ENCODE measurements at places on chromosomes 1 and 21. TPM values are rescaled to one million over a fixed set of nuclear protein-coding genes. Genes with fewer than 3 reads are reported as not detected.

NPHS2 gene
- total RNA-seq = not detected

NCDN gene
- total RNA-seq = 28.6 TPM

DRAXIN gene
- not detected for total RNA-seq

OR2L13 gene
- total RNA-seq = 0.36 TPM

GRCh38 chr1:201375169-201375568, 2.3 kb downstream of the TNNT2 start:
- no peak for DNase-seq

GRCh38 chr1:89673251-89673650, 40.3 kb downstream of the LRRC8C start:
- DNase-seq = no peak

DNA sequence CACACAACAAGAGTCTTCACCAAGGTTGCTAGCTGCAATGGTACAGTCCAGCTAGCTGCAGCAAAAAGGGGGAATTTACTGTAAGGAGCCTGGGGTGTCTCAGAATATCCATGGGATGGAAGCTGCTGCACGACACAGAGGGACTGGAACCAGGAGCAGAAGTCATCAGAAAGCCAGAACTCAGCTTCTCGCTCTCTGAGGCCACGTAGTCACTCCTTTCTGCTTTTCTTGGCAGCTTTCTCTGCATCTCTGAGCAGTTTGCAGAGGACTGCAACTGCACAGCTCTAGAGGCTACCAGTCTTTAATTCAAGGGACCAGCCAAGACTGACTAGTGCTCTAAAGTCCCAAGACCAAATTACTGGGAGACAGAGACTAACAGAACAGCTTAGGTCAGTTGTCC, 27.0 kb upstream of the IL10 start:
- DNase-seq = no peak

GRCh38 chr1:79532555-79532954, 526.0 kb upstream of the ADGRL4 start:
- DNase-seq = no peak

- DNase-seq = no peak
Observed at GRCh38 chr1:145991735-145992412, 4.5 kb downstream of the TXNIP start.

GRCh38 chr1:2603521-2604155, 17.1 kb downstream of the PRXL2B start:
- DNase-seq = no peak

SPRR5 gene
- total RNA-seq = not detected

GRCh38 chr21:32276671-32277070, 2.2 kb downstream of the MIS18A start:
- no peak for DNase-seq

GRCh38 chr1:162029157-162029556, 5.5 kb upstream of the OLFML2B start:
- no peak for DNase-seq

GRCh38 chr21:42691901-42692559, 38.6 kb downstream of the PDE9A start:
- no peak for DNase-seq

OR10J1 gene
- not detected for total RNA-seq

DNA sequence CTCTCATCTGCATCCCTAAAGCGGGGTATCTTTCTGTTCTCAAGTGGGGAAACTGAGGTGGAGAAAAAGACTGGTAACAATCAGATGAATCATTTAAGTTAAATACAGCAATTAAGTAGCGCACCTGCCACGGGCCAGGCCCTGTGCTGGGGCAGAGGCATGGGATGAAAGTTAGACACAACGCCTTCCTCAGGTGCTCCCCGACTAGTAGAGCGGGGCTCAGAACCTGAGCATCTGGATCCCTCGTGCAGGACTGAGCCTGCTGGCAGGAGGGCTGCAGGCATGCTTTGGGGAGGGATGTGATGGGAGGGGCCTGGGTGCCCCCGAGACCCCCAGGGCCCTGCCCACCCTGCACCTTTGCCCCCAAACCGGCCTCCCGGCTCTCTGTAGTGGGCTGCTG, 14.9 kb upstream of the KCNC4 start:
- no peak for DNase-seq

DNA sequence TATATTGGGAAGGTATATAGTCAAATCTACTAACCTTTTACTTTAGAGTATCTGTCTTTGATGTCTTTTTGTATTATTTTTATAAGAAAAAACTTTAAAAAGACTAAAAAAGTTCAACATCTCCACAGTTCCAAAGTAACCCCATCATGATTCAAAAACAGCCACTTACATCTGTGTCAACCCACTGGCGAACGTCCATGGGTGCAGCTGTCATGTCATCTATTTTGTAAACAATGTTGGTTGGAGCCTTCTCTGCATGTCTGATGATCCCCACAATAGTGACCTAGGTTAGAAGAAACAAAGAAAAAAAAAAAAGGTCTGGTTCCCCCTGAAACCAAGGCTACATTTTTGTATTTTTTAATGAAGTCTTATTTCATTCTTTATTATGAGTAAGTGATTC, 28.0 kb upstream of the SMPDL3B start:
- no peak for DNase-seq

- no peak for DNase-seq
Observed at GRCh38 chr21:29637134-29637533, 302.7 kb downstream of the GRIK1 start.

RYR2 gene
- total RNA-seq = 0.49 TPM

ZBTB21 gene
- total RNA-seq = 27.3 TPM

DNA sequence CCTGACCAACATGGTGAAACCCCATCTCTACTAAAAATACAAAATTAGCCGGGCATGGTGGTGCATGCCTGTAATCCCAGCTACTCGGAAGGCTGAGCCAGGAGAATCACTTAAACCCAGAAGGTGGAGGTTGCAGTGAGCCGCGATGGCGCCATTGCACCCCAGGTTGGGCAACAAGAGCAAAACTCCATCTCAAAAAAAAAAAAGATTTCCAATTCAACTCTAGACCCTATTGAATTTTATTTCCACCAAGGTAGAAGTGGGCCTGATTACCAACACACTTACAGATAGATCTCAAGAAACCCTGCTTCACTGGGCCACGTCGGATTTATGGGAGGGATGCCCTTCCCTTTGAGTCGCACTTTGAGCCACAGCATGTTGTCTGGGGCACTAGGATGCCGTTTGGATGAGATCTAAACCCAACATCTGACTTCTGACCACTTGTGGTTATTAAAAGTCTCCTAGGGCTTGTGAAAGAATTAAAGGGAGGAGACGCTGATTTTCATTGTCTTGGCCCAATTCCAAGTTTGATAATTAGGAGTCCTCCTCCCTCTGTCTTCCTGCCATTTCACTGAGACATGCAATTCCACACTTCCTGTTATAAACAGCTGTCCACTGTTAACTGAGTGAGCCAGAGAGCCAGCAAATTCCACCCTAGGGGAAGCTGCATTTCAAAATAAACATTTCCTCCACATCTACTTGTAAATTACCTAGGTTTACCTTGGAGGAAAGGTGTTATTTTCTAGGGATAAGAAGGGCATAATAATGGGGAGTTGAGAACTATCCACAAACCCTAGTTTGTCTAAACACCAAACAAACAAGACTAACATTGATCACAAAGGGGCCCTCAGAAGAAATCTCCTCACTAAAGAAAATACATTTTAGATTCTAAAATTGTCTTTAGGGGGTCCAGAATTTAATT, 5.2 kb upstream of the RERE start:
- no peak for DNase-seq

DNA sequence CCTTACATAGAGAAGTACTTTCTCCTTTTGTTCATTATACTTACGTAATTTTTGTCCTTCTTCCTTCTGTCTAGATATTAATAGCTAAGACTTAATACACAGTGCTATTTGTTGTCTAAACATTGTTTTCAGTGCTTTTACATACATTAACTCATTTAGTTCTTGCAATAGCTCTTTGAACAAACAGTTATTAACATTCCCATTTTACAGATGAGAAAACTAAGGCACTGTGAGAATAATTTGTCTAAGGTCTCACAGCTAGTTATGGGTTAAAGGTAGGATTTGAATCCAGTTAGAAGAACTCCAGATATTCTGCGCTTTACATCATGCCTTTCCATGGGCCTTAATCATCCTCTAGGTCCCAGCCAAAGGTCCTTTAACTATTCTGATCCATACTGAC, 19.6 kb downstream of the CCDC17 start:
- DNase-seq = no peak

DNA sequence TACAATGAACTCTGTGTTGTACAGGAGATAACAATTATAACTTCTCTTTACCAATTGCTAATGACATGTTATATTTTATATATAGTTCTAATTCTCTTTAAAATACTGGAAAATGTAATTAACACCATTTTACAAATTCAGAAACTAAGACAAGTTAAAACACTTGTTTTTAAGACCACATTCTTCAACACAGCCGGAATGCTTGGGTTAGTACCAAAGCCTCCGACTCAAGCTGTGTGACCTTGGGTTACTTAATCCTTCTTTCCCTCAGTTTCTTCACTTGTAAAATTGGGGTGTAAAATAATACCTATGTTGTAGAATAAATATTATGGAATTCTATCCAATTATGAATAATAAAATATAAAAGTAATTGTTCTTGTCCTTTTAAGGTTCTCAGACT, 378.7 kb downstream of the USH2A start:
- DNase-seq = no peak

GRCh38 chr1:117375327-117375726, 8.1 kb downstream of the MAN1A2 start:
- DNase-seq = no peak

BCAN gene
- total RNA-seq = 0.27 TPM

- DNase-seq = peak; percentile 61
Observed at GRCh38 chr1:155175281-155175926, 1.8 kb downstream of the TRIM46 start.

GSTM2 gene
- 194 TPM for total RNA-seq

GRCh38 chr21:45080639-45081414, 6.4 kb downstream of the ADARB1 start:
- DNase-seq = no peak

SMYD3 gene
- 27.7 TPM for total RNA-seq

DNA sequence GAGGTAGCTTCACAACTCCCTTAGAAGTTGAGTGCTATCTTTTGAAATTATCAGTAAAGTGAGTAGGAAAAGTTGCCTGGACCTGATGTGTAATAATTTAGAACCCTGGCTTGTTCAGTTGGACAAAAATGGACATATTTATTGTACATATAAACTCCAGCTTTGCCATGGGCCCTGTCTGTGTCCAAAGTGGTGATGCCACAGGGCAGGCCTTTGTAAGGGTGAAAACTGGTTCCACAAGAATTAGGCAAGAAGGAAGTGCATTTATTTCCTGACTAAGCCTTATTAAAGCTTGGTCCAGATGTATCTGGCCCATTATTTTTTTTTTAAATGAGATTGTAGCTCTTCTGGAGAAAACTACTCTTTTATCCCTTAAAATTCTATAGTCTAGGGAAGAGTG, 47.9 kb downstream of the MACO1 start:
- no peak for DNase-seq

- DNase-seq = no peak
Observed at GRCh38 chr1:6730880-6731279, 29.3 kb upstream of the DNAJC11 start.

GRCh38 chr1:77926561-77927357, 38.3 kb downstream of the NEXN start:
- no peak for DNase-seq

GRCh38 chr1:15524021-15524282, at the start of gene CASP9:
Gene CASP9, minus strand, starts transcription at chr1:15524215. Its CDS starts 15 bp downstream, at chr1:15524200.
- no peak for DNase-seq

- no peak for DNase-seq
Observed at GRCh38 chr1:174791863-174792262, 207.9 kb upstream of the CACYBP start.

- no peak for DNase-seq
Observed at GRCh38 chr1:219774386-219774785, 154.0 kb downstream of the SLC30A10 start.

GRCh38 chr1:95033843-95034242, 38.9 kb downstream of the ALG14 start:
- DNase-seq = no peak

- DNase-seq = no peak
Observed at GRCh38 chr1:119593805-119594204, 54.3 kb downstream of the ZNF697 start.

- no peak for DNase-seq
Observed at GRCh38 chr1:18814425-18814824, 45.0 kb downstream of the TAS1R2 start.

DNA sequence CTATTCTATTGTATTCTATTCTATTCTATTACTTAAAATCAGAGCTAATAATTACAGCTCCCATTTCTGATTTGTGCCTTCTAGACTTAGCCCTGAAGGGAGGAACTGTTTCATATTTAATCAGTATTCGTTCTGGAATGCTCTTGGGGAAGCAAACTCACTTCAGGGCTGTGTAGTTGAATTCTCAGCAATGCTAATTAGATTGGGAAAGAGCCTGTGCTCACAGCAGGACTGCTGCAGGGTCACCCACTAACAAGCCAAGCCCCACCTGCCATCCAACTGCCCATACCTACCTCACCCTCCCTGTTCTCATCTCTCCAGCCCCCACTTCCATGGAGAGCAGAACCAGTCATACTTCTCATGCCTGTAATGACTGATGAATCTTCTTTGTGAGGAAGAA, 464.2 kb downstream of the PTPRU start:
- DNase-seq = no peak

- no peak for DNase-seq
Observed at GRCh38 chr1:61119085-61119484, 36.7 kb downstream of the NFIA start.

IL12RB2 gene
- 2.3 TPM for total RNA-seq

RHCE gene
- 1.1 TPM for total RNA-seq
